ENCODE measurements at places on chromosomes 3 and 15. TPM values are rescaled to one million over a fixed set of nuclear protein-coding genes. Genes with fewer than 3 reads are reported as not detected.

Gene MAGI1
- 1.7 TPM for total RNA-seq

Gene POLR2H
- 98.8 TPM for total RNA-seq

Gene GALNT15
- total RNA-seq: 0.09 TPM

Gene GABRA5
- total RNA-seq: not detected

Gene KLHDC8B
- total RNA-seq: 2.4 TPM

Gene CLDN18
- not detected for total RNA-seq

Gene ACAN
- not detected for total RNA-seq

Gene CLSTN2
- not detected for total RNA-seq

Gene ARID3B
- total RNA-seq: 2.1 TPM

Gene ERICH6
- total RNA-seq: not detected

Gene CNTN6
- total RNA-seq: 0.17 TPM

Gene MRPS25
- total RNA-seq: 31.2 TPM

Gene PSMA4
- 307 TPM for total RNA-seq

Gene CNTN4
- total RNA-seq: 1.6 TPM

Gene AGBL1
- 0.02 TPM for total RNA-seq

Gene CFAP20DC
- 2.6 TPM for total RNA-seq

Gene GREM1
- total RNA-seq: not detected

Gene TMEM45A
- 8.9 TPM for total RNA-seq

Measured in NCI-H460 (cell line).